ENCODE measurements at places on chromosomes 1 and 21.

- no peak for DNase-seq
Observed at GRCh38 chr21:42855937-42856335, 23.4 kb downstream of the WDR4 start.

- no peak for DNase-seq
Observed at GRCh38 chr1:9240914-9241820, 6.6 kb downstream of the H6PD start.

DNA sequence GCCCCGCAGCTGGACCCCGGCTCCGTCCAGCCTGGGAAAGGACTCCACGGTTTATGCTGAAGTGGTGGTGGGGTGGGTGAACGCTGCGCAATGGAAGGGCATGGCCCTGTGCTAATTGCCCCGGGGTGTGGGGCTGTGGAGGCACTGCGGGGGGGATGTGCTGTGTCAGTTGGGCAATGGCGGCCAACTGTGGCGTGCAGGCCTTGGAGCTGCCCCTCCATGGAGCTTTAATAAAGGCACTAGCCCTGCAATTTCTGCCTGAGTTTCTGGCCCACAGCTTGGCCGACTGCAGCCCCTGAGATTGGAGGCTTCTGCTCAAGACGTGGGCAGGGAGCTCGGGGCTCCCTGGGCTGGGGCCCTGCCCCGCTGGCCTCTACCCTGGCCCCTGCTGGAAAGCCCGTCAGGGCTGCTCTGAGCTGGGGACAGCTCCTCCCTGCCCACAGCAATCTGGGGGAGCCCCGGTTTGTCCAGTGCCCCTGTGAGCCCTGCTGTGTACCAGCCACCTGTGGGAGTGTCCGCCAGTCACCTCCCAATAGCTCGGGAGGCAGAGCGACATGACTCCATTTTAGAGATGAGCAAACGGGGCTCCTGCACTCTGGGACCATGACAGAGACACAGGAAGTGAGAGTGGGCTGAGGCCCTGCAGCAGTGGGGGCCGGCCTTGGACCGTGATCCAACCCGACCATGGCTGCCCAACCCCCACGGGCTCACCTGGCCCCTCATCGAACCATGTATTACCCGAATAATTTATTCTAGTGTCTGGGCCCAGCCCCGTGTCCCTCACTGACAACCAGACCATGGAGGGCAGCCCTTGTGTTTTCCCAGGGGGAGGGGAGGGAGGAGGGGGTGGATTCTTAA is 8.7 kb upstream of the TNFRSF14 start:
- DNase-seq, result no peak

GRCh38 chr21:43789276-43790009 is at the start of gene RRP1:
Gene RRP1, plus strand, starts transcription at chr21:43789577. Its CDS starts 53 bp downstream, at chr21:43789630.
- peak; percentile 86 for DNase-seq

GRCh38 chr1:7317888-7318287 is 453.2 kb upstream of the VAMP3 start:
- no peak for DNase-seq

DNA sequence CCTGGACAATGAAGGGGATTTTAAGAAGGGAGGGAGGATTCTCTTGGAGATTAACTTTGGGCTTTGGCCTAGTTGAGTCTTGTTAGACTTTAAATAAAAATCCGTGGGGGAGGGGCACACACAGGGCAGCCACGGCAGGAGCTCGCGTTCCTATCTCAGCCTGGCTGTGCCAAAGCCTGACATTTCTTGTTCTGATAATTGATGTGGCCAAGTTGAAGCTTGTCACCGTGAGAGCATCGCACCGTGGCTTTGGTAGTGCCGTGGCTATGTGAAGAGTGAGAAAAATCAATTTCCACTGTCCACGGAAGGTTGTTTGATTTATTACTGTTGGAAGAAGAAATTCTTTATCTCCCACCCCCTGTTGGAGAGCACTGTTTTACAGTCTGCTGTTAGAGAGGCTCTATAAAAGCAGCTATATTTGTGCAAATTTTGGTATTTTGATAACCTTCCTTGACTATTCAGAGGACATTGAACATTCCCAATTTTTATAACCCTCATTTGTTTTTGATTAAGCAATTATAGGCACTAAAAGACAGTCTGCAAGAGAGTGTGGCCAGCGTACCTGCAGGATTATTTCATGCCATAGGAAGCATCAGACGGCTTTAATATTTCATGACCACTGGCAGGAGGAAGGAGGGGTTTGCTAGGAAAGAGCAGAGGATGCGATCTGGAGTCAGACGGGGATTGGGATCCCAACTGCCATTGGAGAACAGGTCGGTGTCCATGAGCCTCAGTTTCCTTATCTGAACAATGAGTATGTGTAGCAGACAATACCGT is 160.7 kb downstream of the KAZN start:
- no peak for DNase-seq

DNA sequence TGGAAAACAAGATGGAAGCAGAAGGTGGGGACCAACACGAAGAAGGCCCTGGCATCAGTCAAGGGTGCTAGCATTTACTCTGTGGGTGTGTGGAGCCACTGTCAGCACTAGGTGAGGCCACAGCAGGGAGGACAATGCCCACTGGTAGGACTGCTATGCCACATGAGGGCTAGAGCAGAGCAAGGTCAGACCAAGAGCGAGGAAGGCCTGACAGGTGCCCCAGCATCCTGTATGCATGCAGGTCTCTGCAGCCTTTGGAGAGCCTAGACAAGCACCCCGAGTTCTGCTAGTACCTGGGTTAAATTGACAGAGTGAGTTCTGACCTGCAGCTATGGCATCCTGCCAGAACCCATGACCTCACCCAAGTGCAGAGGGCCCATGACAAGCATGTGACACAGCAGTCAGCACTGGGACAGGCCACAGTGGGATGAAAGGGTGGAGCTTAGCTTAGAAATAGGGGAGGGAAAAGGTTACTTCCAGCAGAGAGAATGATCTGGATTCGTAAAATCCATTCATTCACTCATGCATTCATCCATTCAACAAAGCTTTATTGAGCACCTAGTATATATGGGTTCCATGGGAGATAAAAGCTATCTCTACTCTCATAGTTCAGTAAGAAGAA is 9.0 kb upstream of the CSF1 start:
- no peak for DNase-seq

GRCh38 chr1:38455829-38456530 is 403.6 kb downstream of the RRAGC start:
- DNase-seq, result no peak

DNA sequence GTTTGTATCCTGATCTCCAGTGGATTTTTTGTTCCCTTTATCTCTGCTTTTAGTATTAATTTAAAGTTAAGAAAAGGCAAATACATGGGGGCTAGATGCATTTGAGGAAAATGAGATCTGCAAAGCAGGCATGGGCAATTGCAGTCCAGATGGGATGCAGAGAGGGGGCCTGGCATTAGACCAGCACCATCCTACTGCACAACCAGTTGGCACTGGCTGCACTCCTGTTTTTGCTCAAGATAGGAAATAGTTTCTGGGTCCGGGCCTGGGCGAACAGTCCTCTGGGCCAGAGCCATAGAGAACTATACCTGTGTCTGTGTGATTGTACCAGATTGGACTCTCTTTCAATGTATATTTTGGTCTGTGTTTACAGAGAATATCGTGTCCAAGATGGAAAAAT is 34.0 kb upstream of the LEPR start:
- no peak for DNase-seq

DNA sequence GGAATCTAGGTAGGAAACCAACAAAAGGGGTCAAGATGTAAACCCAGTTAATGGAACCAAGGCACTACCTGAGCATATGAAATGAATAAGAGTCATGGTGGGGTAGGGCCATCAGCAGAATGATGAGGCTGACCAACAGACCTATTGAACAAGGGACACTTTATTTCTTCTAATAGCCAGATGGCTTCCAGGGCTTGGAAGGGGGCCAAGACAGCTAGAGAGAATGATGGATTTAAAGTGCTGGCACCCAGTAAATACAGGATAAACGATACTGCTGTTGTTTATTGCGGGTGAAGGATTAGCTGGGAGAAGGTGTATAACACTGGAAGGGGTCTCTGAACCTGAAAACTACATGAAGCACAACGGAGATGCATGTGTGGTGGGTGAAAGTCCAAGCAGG is 15.6 kb downstream of the DDAH1 start:
- DNase-seq, result no peak

DNA sequence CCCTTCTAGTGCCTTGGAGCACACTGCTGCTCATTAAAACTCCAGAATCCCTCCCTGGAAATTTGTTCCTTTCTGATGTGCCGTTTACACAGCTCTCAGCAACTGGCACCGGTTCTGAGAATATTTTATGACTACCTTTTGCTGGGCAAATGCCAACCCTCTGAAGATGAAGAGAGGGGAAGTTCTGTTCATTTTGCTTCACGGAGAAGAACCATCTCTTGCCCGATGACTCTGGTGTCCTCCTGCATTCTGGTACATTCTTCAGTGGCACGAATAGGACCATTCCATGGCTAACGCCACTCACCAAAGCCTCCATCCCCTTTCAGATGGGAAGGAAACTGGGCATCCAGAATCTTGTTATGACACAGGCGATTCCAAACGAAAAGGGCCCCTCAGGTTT is 96.2 kb upstream of the SIM2 start:
- no peak for DNase-seq

- no peak for DNase-seq
Observed at GRCh38 chr21:41834926-41835663, 44.0 kb downstream of the PRDM15 start.

GRCh38 chr1:72369069-72369757 is 86.9 kb upstream of the NEGR1 start:
- DNase-seq, result no peak

DNA sequence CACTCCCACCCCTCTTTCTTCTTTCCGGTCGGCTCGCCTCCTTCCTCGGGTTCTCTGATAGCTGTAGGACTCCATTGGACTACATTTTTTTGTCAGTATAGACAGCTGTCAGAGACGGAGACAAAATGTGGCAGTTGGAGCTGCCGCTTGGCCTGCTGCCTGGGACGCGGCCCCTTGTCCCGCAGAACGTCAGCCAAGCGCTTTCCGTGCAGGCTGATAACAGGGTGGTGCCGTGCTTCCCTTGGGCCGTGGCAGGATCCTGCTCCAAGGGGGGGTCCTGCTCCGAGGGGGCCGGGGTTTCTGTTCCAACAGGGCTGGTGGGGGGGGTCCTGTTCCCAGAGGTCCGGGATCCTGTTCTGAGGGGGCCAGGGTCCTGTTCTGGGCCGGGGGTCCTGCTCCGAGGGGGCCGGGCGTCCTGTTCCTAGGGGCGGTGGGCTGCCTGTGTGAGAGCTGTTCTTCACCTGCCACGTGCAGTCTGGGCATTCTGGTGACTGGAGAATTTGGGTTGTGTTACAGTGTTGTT is 4.9 kb downstream of the SKI start:
- DNase-seq, result no peak

GRCh38 chr1:56374026-56374974 is 205.1 kb downstream of the PLPP3 start:
- DNase-seq, result no peak

DNA sequence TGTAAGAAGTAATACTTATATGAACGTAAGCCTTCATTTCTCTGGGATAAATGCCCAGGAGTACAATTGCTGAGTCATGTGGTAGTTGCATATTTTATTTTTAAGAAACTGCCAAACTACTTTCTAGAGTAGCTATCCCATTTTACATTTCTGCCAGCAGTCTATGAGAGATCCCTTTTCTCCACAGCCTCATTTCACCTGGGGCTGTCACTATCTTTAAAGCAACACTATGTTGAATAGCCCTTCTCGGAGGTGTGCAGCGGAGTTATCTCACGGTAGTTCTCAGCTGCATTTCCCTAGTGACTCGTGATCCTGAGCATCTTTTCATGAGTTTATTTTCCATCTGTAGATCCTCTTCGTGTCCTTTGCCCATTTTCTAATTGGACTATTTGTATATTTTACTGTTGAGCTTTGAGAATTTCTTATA is 93.4 kb downstream of the ADARB1 start:
- no peak for DNase-seq

DNA sequence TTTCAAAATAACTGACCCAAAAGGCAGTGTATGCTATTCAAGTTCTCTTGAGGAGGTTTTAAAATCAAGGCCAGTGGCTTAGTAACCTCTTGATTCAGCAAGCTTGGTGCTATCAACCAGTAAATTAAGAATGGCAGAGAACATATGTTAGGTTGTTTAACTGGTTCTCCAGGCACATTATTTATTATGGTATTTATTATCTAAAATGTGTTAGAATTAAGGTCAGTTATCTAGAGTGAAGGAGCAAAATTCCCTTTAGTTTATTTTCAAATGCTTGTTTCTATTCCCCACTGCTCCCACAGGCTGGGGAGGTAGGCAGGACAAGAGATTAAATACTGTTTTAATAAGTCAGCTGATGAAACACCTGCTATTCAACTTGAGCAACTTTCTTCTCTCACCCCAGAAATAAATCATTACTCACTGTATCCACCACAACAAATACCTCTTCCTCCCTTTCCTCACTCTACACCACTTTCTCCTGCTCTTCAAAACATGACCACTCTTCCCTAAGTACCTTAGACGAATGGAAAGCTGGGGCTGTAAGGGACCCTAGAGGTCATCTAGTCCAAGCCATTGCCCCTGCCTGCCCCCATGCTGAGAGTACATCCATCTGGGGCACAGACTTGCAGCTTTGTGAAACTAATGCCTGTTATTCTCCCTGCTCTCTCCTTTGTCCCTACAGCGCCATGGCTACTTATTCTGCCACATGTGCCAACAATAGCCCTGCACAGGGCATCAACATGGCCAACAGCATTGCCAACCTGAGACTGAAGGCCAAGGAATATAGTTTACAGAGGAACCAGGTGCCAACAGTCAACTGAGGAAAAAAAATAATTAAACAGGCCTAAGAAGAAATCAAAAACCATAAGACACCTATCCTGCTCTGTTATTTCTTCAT is 71.7 kb downstream of the PRRX1 start:
- no peak for DNase-seq

- DNase-seq, result no peak
Observed at GRCh38 chr1:233647073-233647472, 33.2 kb downstream of the KCNK1 start.
